ENCODE measurements at places on chromosomes 5 and 9.

- no peak for DNase-seq
Observed at GRCh38 chr9:92707530-92707929, 37.6 kb upstream of the IPPK start.

DNA sequence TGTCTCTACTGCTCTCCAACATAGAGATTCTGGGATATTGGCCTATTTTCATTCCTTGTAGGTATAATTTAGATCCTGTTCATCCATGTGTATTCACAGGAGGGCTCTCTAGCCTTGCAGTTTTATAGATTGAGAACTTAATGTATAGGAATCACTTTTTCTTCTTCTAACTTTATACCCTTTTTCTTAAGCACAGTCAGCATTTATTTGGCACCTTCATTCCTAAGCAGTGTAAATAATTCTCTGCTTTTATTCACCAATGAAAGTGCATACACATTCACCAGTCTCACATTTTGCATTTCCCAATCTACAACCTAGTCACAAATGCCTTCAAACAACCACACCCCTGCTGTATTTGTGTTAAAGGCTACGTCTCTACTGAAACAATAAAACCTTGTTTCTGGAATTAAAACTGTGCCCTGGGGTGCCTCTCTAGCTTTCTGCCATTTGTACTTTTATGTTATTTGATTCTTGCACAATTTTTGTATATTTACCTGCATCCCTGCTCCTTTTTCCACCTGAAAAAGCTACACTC is 49.3 kb downstream of the NREP start:
- DNase-seq = no peak

DNA sequence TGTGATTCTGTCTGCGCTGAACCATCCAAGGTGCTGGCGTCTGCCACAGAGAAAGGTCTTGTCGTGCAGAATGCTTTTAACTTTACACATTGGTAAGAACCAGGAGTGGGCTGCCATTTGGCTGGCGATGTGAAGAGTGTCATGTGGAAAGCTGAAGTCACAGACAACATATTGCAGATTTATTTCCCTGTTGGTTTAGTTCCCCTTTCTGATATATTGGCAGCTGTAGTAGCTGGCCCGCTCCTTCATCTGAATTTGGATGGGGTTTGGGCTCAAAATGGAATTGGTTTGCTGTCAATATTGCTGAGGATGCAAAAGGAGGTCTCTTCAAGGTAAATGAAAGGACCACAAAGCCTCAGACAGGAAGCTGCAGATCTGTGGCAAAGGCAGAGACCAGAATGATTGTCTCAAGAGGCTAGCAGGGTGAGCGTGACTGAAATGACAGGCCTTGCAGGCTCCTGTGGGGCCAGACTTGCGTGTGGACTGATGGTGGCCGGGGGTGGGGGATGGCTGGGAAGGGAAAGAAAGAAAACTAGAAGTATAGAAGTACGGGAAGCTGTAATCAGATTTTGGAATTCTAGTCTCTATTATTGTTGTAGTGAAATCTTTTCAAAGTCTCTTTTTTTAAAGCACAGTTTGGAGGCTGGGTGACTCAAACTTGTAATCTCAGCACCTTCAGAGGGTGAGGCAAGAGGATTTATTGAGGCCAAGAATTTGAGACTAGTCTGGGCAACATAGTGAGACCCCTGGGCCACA is 25.1 kb upstream of the CD180 start:
- no peak for DNase-seq

DNA sequence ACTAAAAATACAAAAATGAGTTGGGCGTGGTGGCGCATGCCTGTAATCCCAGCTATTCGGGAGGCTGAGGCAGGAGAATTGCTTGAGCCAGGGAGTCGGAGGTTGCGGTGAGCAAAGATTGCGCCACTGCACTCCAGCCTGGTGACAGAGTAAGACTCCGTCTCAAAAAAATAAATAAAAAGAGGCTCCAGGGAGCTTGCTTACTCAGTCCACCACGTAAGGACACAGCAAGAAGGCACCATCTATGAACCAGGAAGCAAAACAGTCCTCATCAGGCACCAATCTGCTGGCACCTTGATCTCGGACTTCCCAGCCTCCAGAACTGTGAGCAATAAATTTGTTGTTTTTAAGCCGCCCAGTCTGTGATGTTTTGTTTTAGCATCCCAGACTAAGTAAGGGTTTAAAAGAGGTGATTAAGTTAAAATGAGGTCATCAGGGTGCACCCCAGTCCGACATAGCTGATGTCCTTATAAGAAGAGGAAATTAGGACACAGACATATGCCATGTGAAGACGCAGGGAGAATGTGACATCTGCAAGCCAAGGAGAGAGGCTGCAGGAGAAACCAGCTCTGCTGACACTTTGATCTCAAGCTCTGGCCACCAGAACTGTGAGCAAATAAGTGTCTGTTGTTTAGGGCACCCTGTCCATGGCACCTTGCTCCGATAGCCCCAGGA is 45.9 kb downstream of the C9orf50 start:
- DNase-seq = no peak

- DNase-seq = peak; percentile 90
Observed at GRCh38 chr5:138753794-138754698, 821 bp downstream of the CTNNA1 start.

- DNase-seq = no peak
Observed at GRCh38 chr5:154612666-154613065, 134.6 kb upstream of the HAND1 start.

Measured in foreskin melanocyte (primary cell).